Stimulated activated CD4-positive, alpha-beta T cell treated with anti-CD3 and anti-CD28 coated beads, TNF-alpha, amount 100 ng/mL, for 1 hour (primary cell): ENCODE measurements at places on chromosomes 12 and 14.

DNA sequence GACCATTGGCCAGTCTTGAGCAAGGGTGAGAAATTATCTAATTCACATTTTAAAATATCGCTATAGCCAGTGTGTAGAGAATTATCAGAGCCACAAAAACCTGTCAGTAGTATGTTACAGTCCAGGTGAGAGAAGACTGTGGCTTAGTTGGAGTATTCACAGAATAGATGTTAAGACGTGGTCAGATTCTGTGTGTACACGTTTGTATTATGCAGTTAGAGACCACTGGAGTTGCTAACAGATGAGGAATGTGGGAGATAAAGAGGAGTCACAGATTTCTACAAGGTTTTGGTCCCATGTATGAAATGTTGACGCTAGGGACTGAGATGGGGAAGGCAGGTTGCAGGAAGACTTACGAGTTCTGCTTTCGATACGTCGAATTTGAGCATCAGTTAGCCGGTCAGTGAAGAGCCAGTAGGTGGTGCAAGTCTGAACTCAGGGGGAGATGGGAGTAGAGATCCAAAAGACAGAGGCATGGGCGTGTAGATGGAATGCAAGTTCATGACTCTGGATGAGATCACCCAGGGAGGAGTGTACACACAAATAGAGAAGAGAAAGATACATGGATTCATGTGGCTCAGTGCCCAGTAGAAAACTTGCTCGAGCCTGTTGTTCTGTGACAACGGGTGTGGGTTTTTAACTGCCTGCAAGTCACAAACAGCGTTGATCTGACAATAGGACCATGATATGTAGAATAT, 114.8 kb upstream of the FLRT2 start:
- no peak for DNase-seq

DNA sequence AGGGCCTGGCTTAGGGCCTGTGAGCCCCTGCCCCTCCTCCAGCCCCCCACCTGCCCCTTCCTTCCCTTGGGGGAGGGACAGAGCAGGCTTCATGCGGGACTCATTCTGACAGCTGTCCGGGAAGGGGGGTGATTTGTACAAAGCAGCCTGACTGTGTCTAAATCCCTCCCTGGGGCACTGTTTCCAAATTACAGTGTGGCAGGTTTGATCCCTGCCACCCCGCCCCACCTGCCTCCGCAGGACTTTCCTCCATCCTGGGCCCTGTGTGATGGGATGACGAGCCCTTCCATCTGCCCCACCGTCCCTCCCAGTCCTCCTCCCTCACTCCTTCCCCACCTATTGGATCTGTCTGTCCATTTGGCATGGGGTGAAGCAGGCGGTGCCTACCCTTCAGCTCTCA, 363.9 kb downstream of the BCL11B start:
- no peak for DNase-seq

GRCh38 chr12:108199106-108199505, 70.0 kb downstream of the WSCD2 start:
- DNase-seq, result no peak

DNA sequence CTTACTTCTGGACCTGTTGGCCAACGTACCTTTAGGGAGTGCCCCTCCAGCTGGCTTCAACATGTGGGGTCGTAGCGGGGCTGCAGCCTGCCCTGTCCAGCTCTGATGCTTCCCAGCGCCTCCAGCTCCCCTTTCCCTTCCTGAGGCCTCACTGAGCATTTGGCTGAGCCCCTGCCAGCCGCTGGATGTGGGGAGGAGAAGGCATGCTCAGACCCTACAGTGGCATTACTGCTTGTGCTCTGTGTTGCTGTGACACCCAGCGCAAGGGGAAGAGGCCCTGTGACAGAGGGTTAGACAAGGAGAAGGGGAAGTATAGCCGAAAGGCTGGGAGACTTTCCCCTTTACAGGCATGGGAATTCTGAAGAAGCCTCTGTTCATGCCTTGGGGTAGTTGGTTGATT, 145.9 kb downstream of the PRKCH start:
- no peak for DNase-seq
